ENCODE measurements at places on chromosomes 7 and 10. TPM values are rescaled to one million over a fixed set of nuclear protein-coding genes. Genes with fewer than 3 reads are reported as not detected.
A peak's percentile ranks its signal among the peaks of the same experiment; 100 is the strongest.

DNA sequence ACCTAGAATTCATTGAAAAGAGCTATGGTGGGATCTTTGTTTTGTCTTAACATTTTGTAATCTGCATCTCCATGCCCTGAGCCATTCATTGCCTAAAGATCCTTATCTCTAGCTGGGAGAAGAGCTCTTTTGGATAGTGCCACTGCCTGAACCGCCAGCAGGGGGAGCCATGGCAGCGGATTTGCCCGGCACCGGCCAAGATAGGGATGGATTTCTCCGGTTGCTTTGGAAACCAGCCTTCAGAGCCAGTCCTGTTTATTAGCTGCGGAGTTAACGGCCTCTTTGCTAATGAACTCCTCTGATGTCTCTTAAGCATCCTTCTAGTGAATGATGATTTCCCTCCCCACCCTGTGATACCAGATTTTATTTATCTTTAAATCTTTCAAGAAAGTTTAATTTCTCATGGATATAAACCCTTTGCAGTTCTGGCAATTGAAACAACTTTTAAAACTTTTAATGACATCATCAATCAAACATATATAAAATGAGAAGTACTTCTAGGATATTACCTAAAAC lies 58.2 kb upstream of the LYZL2 start:
- peak; percentile 93 for DNase-seq
- H3K27me3 ChIP-seq, result peaks cover 5% of the 10 kb centered on the region
- H3K27ac ChIP-seq, result no peak overlapping the region
- H3K36me3 ChIP-seq, result no peaks in the 10 kb centered on the region
- H3K4me1 ChIP-seq, result no peaks in the 10 kb centered on the region
- H3K4me3 ChIP-seq, result no peak overlapping the region

DNA sequence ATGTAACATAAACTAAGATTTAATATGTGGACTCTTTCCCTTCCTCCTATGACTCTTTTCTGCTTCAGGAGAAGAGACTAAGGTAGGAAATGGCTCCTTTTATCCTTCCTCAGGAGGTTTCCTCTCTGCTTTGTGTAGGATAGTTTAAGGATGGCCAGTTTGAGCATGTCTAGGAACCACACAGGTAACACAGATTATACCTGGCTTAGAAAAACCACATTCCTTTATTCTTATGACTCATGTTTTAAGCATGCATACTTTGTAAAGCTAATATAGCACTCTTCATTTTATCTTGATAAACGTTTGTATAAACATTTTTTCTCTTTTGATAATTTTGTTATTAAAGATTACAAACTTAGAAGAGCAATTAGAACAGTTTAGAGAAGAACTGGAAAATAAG lies 57.8 kb downstream of the CYP51A1 start:
- no peaks in the 10 kb centered on the region for H3K4me1 ChIP-seq
- peaks cover 47% of the 10 kb centered on the region for H3K36me3 ChIP-seq

DNA sequence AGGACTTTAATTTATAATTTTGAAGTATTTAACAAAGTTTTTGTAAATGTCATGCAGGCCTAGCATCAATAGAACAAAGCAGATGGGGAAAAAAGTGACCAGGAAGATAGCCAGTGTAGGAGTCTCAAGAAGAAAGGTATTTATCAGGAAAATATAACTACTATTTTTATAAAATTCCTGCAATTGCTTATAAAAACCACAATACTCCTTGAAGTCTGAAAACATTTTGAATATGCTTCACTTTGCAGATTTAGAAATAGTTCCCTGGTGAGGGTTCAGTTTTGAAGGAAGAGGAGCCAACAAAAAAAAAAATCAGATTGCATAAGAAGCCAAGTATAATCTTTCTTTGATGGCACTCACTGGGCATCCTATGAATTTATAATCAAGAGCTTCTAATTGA lies 34.1 kb downstream of the MTERF1 start:
- H3K4me1 ChIP-seq, result no peaks in the 10 kb centered on the region
- H3K4me3 ChIP-seq, result no peak overlapping the region
- no peaks in the 10 kb centered on the region for H3K27me3 ChIP-seq
- no peak overlapping the region for H3K27ac ChIP-seq
- DNase-seq, result no peak
- no peaks in the 10 kb centered on the region for H3K36me3 ChIP-seq

GRCh38 chr7:94453898-94454297 lies 55.7 kb upstream of the CASD1 start:
- peaks cover 3% of the 10 kb centered on the region for H3K4me1 ChIP-seq
- no peak for DNase-seq
- no peaks in the 10 kb centered on the region for H3K27me3 ChIP-seq
- H3K4me3 ChIP-seq, result no peak overlapping the region

DNA sequence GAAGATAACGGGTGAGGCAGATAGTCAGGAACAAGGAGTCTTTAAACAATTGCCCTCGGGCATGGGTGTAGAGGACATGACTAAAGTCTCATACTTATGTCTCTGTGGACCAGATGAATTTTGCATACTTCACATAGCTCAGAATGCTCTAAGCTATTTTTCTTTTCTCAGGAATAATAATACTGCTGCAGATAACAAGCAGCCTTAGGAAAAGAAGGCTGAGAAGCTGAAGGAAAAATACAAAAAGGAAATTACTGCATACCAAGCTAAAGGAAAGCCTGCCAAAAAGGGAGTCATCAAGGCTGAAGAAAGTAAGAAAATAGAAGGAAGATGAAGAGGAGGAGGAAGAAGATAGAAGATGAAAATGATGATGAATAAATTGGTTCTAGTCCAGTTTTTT lies 13.4 kb upstream of the ERCC6 start:
- DNase-seq, result no peak
- no peak overlapping the region for H3K27ac ChIP-seq
- H3K36me3 ChIP-seq, result no peaks in the 10 kb centered on the region

DNA sequence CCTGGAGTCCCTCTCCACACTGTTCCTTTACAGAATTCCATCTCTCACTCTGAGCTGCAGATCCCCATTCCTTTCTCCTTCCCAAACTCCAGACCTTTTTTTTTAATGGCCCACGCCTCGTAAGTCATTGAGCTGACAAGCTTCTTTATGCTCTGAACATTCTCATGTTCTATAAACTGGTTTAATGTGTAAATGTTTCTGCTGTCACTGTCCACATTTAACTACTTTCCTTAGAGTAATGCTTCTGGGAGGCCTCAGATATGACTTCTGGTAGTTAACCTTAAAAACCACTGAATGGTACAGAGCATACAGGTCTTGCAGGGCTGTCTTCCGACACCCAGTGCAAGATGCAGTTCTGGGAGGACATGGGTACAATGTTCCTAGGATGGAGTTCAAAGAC lies 71.1 kb upstream of the CAMK2B start:
- H3K36me3 ChIP-seq, result peaks cover 25% of the 10 kb centered on the region
- DNase-seq, result no peak
- H3K27ac ChIP-seq, result no peak overlapping the region
- no peaks in the 10 kb centered on the region for H3K27me3 ChIP-seq
- H3K4me1 ChIP-seq, result no peaks in the 10 kb centered on the region
- H3K4me3 ChIP-seq, result no peak overlapping the region

- no peak overlapping the region for H3K27ac ChIP-seq
- no peak for DNase-seq
- no peak overlapping the region for H3K4me3 ChIP-seq
- H3K4me1 ChIP-seq, result no peaks in the 10 kb centered on the region
- H3K27me3 ChIP-seq, result no peaks in the 10 kb centered on the region
Measured at GRCh38 chr7:123355576-123356190, 155.9 kb upstream of the SLC13A1 start.

DNA sequence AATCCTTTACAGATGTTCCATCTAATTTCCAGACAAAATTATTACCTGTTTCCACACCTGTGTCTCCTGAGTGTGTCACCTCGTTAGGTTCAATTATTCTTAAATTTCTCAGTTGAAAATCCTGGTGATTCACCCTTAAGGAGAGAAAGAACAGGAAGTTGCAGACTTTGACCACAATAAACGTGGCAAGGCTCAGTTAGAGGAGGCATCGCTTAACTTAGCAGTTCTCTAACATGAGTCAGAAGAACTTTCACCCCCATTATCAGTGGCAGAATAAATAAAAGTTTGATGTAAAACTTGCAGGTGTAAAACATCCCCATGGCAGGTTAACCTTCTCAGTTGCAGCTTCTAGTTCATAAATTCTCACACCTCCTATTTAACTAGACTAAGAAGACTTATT lies 8.3 kb downstream of the XPNPEP1 start:
- H3K36me3 ChIP-seq, result peaks cover 8% of the 10 kb centered on the region
- no peak overlapping the region for H3K27ac ChIP-seq
- no peak for DNase-seq
- H3K4me1 ChIP-seq, result peaks cover 70% of the 10 kb centered on the region

DNA sequence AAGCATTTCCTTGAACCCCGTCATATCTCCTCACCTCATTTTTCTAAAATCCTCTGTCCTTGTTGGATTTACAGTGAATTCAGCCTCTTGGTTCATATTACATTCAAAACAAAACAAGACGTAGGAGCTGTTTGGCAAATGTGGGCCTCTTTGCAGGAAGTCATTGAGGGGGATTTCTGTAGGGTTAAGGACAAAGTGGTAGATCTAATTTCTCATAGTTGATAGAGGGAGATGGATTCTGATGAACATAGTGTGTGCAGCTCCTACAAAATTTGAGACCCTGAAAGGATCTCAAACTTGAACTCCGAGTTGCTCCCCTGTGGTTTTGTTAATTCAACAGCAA lies 682 bp downstream of the TBXAS1 start:
- no peaks in the 10 kb centered on the region for H3K27me3 ChIP-seq
- peak overlapping the region; percentile 79 for H3K27ac ChIP-seq
- H3K36me3 ChIP-seq, result no peaks in the 10 kb centered on the region
- no peak for DNase-seq
- peak overlapping the region; percentile 42 for H3K4me3 ChIP-seq
- peaks cover 5% of the 10 kb centered on the region for H3K4me1 ChIP-seq

DNA sequence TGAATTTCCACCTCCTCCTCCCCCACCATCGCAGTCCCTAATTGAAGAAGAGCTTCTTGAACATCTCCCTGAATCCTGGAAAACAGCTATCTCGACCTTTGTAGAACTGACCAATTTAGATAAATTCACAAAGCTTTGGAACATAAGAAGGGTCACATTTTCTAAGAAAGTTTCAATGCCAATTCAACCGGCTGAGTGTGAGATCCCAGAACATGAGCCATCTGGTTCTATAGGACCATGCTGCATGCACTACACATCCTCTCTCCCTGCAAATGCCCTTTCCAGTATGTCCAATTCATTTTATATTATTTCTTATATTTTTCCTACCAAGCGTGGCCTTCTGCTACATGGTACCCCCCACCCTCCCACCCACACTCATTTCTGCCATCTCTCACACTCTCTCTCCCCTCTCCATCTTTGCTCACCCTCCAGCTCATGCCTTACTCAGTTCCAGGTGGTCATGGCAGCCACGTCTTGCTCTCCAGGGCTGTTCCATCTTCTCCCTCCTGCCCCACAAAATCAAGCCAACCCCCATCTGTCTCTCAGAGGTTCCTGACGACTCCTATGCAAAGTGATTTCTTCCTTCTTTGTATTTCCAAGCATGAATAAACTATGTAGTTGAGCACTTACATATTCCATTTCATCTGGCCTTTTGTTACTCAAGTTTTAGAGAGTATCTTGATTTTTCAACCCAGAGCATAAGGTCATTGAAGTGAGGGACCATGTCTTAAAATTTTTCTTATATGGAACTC lies 19.3 kb downstream of the FRMD4A start:
- H3K27ac ChIP-seq, result no peak overlapping the region
- H3K36me3 ChIP-seq, result no peaks in the 10 kb centered on the region
- DNase-seq, result no peak
- no peak overlapping the region for H3K4me3 ChIP-seq
- H3K4me1 ChIP-seq, result no peaks in the 10 kb centered on the region

GRCh38 chr7:87627634-87627994 lies 584 bp upstream of the RUNDC3B start:
- DNase-seq, result peak; percentile 83
- H3K4me3 ChIP-seq, result peak overlapping the region; percentile 80
- H3K36me3 ChIP-seq, result no peaks in the 10 kb centered on the region
- peaks cover 15% of the 10 kb centered on the region for H3K4me1 ChIP-seq
- peaks cover 11% of the 10 kb centered on the region for H3K27me3 ChIP-seq

DNA sequence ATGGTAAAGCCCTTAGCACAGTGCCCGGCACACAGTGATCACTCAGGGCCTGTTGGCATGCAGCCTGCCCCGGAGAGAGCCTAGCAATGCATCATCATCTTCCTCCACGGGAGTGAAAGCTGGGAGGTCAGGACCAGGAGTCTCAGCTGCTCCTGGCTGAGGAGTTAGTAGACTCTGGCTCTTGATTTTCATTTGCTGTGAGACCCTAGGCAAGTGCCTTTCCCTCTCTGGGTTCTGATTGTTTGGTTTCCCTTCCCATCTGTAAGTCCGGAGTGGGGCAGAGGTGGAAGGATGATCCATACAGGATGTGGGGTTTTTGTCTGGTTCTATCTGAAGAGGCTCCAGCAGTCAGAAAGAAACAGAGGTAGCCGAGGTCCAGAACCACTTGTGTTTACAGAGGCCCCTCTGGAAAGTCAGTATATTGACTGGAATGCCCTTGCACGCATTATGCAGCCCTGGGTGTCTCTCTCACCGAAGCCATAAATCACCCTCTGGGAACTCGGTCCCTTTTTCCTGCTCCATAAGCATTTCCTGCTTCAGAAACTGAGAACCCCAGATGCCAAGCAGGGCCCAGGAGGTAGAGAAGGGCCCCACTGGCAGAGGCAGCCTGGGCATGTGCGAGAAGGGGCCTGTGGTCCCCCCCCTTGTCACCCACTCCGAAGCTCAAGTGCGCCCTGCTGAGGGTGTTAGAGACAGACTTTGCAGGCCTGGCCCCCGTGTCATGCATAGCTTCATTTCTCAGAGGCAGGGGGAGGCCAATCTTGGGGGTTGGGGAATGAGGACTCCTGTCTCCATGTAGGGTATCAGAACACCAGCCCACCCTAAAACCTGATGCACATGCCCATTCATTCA lies 8.5 kb downstream of the UNC5B start:
- DNase-seq, result peak; percentile 29
- no peaks in the 10 kb centered on the region for H3K36me3 ChIP-seq
- peaks cover 26% of the 10 kb centered on the region for H3K4me1 ChIP-seq
- peaks cover 67% of the 10 kb centered on the region for H3K27me3 ChIP-seq
- H3K27ac ChIP-seq, result no peak overlapping the region

The TWIST1 gene
- not detected for total RNA-seq

The DNA2 gene
- 7.3 TPM for total RNA-seq

The FAM241B gene
- 1.7 TPM for total RNA-seq

The TUBB8 gene
- not detected for total RNA-seq

The TMEM229A gene
- not detected for total RNA-seq

The CLCN1 gene
- not detected for total RNA-seq

The MAT1A gene
- total RNA-seq, result not detected

The AKR1B15 gene
- not detected for total RNA-seq

The GPR26 gene
- total RNA-seq, result not detected
